ENCODE measurements at places on chromosomes 5 and 9.

GRCh38 chr5:133398646-133399101 is 213.7 kb downstream of the FSTL4 start:
- no peak for DNase-seq

DNA sequence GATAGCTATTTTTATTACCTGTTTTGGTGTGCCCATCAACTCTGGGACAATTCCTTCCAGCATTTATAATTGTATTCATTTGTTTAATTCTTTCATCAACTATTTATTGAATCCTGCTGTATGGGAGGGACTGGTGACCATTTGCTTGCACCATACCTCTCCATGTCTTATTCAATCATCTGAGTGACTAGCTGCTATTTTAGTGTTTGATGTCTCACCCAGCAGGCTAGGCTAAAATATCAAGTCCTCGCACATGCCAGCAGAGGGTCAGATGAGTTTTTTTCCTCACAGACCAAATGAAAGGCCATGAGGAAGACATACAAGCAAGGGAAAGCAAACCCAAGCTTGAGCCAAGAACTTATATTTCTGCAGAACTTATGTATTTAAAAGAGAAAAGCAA is 63.9 kb downstream of the CETN3 start:
- DNase-seq = peak; percentile 12

DNA sequence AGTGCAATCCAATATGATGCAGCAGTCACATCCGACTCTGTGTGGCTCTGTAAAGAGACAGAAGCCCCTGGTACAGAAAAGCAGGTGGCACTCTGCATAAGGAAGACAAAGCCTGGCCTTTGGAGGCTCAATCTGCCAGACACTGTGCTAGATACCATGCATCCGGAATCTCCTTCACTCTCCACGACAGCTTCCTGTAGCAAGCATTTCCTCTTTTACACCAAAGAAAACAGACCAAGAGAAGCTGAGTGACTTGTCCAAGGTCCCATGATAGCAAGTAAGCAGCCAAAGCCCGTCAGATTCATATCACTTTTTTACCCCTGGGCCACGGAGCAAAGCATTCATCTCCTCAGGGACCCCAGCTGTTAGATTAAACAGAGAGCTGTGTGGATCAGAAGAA is 64.2 kb upstream of the SMIM23 start:
- no peak for DNase-seq

- peak; percentile 70 for DNase-seq
Observed at GRCh38 chr5:131230406-131230805, 33.4 kb upstream of the CDC42SE2 start.

GRCh38 chr9:122331523-122331927 is 39.3 kb upstream of the PTGS1 start:
- DNase-seq = no peak

GRCh38 chr5:22754155-22754554 is 99.0 kb downstream of the CDH12 start:
- no peak for DNase-seq

DNA sequence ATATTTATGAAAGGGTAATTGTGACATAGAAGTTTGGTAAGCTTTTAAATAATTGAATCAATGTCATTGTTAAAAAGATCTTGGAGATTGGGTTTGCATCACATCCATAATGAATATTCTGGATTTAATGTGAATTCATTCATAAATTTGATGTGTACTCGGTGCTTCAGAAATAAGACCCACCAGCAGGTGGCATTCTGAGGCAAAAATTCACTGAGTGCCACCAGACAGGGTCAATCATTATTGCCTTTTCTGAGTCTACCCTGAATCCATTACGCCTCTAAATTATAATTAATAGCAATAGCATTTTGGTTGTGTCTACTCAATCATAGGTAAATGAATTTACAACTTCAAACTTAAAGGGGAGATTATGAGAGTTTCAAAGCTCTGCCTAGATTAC is 1.0 kb downstream of the TRPC7 start:
- DNase-seq = peak; percentile 38

All from GM23338 (cell line).